ENCODE measurements at places on chromosomes 12 and 14.

DNA sequence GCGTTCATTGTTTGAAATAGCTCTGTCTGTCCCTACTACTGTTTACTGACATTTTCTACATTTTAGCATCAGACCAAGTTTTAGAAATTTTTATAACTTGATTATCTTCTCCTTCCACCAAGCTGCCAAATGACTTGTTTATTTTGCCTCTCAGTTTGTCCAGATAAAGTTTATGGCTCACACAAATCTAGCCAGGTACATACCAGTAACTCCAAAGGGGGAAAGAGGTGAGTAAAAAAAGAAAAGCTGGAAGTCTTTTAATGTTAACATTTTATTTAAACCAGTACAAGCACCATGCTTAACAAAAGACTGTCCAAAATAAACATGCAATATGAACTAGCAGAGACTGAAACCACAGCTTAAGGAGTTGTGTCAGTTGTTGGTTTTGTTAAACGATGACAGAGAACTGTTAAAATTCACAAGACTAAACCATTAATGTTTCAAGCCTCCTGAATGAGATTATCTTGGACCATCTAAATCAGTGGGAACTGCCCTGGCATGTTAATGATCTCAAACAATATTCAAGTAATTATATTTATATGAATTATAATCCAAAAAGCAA is 14.5 kb downstream of the GMFB start:
- DNase-seq, result no peak

- DNase-seq, result no peak
Observed at GRCh38 chr12:92879698-92880322, 49.3 kb downstream of the EEA1 start.

GRCh38 chr12:52175371-52176350 is 16.2 kb downstream of the KRT80 start:
- no peak for DNase-seq

DNA sequence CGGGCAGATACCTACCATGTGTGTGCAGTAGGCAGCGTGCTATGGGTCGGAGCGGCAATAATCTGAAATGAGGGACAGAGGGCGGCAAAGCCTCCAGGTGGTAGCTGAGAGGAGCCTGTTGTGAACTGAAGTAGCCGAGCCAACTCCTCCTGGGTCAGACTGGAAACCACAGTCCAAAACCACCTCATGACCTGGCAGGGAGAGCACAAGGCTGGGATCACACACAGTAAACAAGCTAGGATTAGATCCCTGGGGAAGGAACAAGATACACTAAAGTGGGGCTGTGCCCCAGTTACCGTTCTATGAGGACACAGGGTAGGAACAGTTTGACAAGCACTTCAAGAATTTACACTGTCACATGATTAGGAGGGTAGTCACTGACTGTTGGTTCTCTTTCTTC is 49.0 kb downstream of the AREL1 start:
- no peak for DNase-seq

- DNase-seq, result no peak
Observed at GRCh38 chr12:127773520-127773919, 493.4 kb upstream of the TMEM132C start.

DNA sequence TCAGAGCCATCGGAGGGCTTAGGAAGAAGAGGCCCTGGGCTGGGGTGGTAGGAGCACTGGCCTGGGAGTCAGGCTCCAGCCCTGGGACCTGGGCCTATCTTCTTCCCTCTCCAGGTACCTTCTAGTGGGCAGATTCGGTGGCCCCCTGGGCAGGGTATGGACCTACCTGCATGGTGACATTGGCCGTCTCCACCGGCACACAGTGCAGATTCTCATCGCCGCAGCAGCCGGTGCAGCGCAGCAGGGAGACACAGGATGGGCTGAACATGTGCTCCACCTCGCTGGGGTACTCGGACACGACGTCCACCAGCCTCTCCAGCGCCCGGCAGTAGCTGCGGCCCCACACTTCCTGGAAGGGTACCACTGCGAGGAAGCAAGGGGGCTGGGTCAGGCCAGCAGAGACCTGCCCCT is 6.2 kb downstream of the PGF start:
- DNase-seq, result no peak

GRCh38 chr12:123038966-123039365 is 58.5 kb downstream of the ARL6IP4 start:
- DNase-seq, result no peak

DNA sequence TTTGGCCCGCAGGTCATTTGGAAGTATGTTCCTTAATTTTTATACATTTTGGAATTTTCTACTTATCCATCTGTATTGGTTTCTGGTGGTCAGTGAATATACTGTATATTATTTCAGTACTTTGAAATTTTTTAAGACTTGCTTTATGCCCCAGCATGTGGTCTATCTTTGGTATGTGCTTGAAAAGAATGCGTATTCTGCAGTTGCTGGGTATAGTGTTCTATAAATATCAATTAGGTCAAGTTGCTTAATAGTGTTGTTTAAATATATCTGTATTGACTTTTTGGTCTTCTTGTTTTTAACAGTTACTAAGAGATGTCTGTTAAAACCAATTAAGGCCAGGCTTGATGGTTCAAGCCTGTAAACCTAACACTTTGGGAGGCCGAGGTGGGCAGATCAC is 21.7 kb upstream of the SIX1 start:
- DNase-seq, result no peak

GRCh38 chr12:52318241-52318990 is 2.8 kb downstream of the KRT83 start:
- DNase-seq, result no peak

DNA sequence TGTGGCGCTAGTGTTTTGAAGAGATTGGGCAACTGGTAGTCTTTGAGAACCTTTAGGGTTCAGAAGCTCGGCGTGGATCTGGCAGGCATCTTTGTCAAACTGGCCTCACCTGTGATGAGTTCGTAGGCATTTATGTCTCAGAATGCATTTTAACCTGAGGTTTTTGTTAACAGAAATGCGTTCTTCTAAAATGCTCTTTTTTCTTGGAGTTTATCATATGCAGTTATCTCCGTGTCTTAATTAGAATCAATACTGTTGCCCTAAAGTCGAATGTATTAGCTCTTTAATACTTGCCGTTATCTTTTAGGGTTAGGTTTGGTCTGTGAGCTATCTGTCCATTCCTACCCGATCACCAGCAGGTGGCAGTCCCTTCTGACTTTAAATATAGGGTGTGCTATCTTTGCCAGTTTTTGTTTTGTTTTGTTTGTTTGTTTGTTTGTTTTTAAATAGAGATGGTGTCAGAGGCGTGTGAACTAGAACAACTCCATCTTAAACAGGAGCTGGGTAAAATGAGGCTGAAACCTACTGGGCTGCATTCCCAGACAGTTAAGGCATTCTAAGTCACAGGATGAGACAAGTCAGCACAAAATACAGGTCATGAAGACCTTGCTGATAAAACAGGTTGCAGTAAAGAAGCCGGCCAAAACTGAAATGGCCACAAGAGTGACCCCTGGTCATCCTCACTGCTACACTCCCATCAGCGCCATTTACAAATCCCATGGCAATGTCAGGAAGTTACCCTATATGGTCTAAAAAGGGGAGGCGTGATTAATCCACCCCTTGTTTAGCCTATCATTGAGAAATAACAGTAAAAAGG is 1.4 kb downstream of the ATF1 start:
- peak; percentile 39 for DNase-seq

- DNase-seq, result no peak
Observed at GRCh38 chr14:90829677-90830076, 13.4 kb upstream of the TTC7B start.

GRCh38 chr12:57875753-57876547 is 29.4 kb upstream of the CTDSP2 start:
- DNase-seq, result no peak

DNA sequence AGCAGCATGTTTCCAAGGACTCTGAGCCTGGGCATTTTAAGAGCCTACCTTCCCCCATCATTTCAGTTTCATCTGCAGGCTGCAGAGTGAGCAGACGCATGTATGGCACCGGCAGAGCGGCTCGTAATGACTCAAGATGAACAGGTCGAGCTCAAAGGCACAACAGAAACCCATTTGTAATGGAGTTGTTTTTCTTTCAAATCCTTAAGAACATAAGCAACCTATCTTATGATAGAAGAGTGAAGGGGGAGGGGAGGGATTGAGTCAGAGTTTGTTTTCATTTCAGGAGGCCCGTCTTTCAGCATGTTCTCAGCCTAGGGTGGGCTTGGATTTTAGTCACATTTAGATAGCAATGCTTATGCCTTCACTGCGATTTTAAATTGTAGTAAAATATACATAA is 54.9 kb upstream of the CISTR start:
- DNase-seq, result no peak

DNA sequence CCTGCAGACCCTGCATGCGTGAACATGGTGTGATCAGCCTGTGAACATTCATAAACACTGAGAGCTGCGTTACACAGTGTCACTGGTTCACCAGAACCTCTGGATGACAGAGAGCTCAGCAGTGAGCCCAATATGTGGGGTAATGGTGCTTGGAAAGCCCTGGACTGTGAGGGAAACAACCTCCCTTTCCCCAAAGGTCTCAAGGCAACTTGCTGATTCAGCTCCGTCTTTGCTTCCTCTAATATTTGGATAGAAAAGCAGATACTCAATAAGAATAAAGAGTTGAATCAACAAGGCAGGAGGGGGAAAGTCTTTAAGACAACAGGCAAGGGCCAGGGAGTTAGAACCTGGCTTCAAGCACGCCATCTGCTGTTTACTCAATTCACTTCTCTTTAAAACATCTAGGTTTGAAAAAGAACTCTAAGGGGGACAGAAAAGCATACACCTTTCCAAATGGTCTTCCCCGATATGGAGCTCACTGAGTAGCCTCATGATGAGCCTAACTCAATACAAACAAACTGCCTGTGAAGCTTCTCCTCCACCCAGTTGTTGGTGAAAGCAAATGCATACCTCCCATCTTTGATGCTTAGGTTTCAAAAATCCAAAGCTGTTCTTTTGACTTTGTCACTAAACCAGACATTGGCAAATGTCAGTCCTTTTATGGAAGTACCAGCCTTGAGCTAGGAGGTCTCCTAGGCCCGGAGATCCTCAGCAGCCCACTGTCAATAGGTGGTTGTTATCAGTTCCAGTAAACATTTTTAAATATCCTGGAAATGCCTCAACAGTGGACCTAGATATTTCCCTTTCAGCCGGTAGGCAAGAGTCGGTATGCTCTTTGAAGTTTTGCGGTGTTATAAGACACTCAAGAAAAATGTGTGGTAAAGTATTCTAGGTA is 76.1 kb downstream of the SAMD4A start:
- DNase-seq, result no peak

DNA sequence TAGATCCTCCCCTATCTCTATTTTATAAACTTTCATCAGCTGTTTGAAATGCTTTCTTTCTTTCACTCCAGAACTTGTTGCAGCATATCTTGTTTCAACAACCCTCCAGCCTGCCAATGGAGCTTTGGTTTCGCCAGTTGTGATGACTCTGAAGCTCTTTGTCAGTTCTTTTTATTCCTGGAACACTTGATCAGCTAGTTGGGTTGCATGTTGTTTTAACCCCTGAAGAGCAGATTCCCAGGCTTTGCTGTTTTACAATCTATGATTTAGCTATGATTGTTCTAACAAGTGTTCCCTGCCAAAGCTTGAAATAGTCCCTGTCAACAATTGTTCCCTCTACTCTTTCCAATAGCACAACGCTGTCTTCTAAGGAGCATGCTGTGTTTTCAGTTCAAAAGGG is 50.6 kb upstream of the FUT8 start:
- DNase-seq, result no peak

DNA sequence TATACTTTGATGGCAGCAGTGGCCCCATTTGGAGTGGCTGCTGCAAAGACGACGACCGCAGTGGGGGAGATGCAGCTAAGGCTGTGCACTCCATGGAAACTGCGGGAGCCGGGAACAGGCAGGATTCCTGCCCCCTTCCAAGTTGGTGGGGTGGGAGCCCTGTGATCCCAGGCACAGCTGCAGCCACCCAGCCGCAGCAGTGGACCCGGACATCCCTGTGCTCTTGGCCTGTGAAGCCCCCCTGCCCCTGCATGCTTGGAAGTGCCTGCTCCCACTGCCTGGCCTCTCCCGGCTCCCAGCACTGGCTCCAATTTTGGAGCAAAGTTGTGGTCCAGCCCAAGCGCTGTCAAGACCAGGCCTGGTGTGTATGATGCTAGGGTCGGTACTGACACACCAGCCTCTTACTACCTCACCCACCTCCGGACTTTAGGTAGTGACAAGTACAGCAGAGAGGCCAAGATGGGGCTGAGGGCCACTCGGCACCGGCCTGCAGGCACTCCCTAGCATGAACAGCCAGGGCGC is 502.8 kb upstream of the RPL10L start:
- no peak for DNase-seq

DNA sequence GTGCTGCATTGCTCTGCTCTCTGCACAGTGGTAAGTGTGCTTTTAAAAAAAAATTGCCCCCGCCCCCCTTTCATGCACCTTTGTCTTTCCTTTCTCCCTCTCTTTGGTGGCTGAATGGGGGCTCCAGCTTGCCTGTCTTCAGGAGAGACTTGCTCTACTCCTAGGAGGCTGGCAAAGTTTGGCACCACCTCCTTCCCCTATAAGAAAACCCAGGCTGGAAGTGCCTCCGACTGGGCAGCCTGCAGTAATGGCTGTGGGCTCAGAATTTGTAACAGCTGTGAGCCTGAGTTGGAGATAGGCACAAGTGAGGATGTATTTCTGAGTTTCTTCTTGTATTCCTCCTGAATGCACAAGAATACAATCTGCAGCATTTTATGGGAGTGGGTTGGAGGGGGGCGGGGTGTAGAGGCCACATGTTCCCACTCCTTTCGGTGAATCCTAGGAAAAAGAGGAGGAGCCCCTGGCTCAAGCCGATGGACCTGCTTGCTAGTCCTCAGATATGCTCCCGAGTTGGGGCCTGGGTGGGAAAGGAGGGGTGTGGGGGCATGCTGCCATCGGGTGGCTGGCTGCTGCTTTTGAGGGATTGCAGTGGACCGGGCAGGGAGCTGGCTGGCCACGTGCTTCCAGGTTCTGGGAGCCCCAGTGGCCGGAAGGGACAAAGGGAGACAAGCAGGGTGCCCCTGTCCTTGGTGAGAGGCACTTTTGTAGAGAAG is 124.3 kb downstream of the TSPAN9 start:
- DNase-seq, result no peak

- no peak for DNase-seq
Observed at GRCh38 chr12:108298761-108299275, 40.3 kb downstream of the CMKLR1 start.

DNA sequence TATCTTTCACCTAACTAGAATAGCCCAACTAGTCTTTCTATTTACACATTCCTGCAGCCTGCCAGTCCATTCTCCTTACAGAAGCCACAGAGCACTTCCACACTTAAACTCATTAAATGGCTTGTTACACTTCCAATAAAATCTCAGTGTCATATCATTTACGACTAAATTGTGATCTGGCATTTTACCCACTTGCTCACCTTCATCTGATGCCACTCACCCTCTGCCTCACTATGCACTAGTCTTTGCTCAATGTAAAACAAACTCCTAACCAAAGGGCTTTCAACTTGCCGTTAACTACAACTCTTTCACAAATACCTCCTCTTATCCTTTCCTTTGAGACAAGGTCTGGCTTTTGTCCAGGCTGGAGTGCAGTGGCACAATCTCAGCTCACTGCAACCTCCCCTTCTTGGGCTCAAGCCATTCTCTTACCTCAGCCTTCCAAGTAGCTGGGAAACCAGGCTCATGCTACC is 24.1 kb downstream of the YAF2 start:
- no peak for DNase-seq

DNA sequence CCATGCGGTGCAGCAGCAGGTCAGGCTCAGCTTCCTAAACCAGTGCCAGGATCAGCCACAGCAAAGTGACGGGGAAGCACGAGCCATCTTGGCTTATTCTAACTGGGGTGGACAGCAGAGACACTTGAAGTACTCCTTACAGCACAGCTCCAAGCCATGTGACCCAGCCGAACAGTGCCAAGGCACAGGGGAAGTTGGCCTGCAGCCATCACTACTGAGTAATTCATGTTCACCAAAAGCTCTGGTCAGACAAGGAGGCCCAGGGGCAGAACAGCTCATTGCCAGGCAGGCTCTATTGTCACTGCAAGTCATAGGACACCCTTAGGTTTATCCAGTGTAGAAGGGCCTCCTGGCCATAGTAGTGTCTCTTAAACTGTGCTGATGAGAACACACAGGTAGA is 23.4 kb upstream of the SLC35F4 start:
- no peak for DNase-seq

Data from stimulated activated naive CD4-positive, alpha-beta T cell treated with Interleukin-2 at 50 U/mL for 16 hours (primary cell).